ENCODE measurements at places on chromosomes 3 and 15. TPM values are rescaled to one million over a fixed set of nuclear protein-coding genes. Genes with fewer than 3 reads are reported as not detected.

AHSG gene
- not detected for total RNA-seq

SAMMSON gene
- 0.94 TPM for total RNA-seq

CCR1 gene
- total RNA-seq, result 81.9 TPM

CTXN2 gene
- not detected for total RNA-seq

SLCO3A1 gene
- total RNA-seq, result 14.1 TPM

EFHB gene
- 8.7 TPM for total RNA-seq

OSTN gene
- not detected for total RNA-seq

PPP1R14D gene
- total RNA-seq, result not detected

HRH1 gene
- 3.2 TPM for total RNA-seq

DPPA4 gene
- not detected for total RNA-seq

FEZF2 gene
- total RNA-seq, result not detected

OR4F15 gene
- not detected for total RNA-seq

LINS1 gene
- 31.0 TPM for total RNA-seq

TGM5 gene
- 4.7 TPM for total RNA-seq

IL17RE gene
- 27.9 TPM for total RNA-seq

TGM4 gene
- not detected for total RNA-seq

All from subcutaneous adipose tissue (tissue), 4 donors.